ENCODE measurements at places on chromosomes 6 and 20.

DNA sequence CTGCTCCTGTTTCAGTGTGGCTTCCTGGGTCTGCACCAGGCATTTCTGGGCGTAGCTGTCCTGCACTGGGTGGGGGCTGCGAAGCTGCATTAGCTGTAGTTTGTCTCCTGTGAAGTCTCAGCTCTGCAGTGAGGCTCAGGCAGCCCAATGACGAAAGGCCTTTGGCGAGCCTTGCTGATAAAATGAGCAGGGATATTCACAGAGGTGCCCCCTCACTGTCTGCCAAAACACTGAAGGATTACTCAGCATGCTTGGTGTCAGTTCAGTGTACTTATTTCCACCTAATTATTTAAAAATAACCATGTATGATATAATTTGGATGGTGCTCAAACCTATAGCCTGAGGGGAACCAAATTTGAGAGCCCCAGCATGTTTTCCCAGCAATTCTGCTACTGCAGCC is 73.5 kb downstream of the ECT2L start:
- no peak for DNase-seq

- DNase-seq, result no peak
Observed at GRCh38 chr6:144215402-144215931, 65.2 kb downstream of the STX11 start.

- no peak for DNase-seq
Observed at GRCh38 chr6:106527979-106528378, 101.3 kb downstream of the RTN4IP1 start.

- no peak for DNase-seq
Observed at GRCh38 chr20:44495802-44496481, 20.3 kb downstream of the TTPAL start.

GRCh38 chr6:55778705-55779104 is 96.7 kb downstream of the BMP5 start:
- DNase-seq, result no peak

DNA sequence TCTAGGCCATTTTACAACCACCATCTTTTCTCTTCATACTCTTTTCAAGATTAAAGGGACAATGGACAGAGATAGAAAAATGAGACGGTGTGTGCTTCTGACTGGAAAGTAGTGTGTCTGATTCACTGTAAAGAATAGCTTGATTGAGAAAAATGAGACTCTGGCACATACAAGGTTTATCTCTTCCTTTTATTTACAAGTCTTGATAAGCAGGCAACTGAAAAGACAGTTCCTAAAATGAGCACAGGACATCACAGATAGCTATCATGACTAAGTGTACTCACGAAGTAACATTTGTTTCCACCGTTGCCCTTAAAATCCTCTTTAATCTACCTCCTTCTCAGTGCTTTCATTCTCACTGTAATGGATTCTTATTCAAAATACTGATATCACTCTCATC is 383.0 kb downstream of the TBC1D32 start:
- no peak for DNase-seq

- DNase-seq, result no peak
Observed at GRCh38 chr20:62475027-62475771, 596 bp downstream of the GATA5 start.

- DNase-seq, result no peak
Observed at GRCh38 chr6:25174678-25175077, 104.5 kb upstream of the CARMIL1 start.

DNA sequence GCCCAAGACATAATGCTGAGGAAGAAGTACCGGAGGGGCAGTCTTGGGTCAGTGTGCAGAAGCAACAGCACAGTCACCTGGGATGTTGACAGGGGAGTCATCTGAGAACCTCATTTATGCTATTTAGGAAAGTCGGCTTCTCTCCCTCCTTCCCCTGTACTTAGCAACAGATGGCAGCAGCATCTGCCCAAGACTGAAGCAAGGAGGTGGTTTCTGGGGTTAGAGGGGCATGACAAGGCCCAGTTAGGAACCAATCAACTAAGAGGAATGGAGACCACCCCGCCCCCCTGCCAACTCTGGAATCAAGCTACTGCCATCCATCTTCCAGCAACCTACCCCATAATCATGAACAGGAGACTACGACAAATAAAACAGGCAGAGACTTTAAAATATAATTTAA is 21.7 kb downstream of the RIPK1 start:
- DNase-seq, result no peak

GRCh38 chr20:19392344-19393130 is 180.1 kb downstream of the SLC24A3 start:
- DNase-seq, result no peak

GRCh38 chr6:28824793-28825731 is 98.7 kb downstream of the TRIM27 start:
- DNase-seq, result no peak

DNA sequence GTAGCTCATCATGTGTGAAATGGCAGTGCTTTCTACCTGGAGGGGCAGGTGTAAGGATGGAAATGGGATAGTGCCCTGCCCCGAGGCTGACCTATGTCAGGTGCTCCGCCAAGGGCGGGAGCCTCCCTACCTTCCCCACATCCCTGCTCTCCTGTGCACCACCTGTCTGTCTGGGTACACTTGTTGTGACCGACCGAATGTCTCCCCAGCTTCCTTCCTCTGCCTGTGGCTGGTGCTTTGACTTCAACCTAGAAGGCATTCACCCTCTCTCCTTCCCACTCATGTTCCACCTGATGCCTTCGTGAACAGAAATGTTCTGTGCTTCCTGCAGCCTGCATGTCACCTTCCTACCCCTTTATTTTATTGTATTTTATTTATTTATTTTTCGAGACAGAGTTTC is 114.8 kb downstream of the SCML4 start:
- no peak for DNase-seq

- DNase-seq, result no peak
Observed at GRCh38 chr6:105894556-105894955, 191.6 kb upstream of the PRDM1 start.

- no peak for DNase-seq
Observed at GRCh38 chr6:170098428-170099170, 192.3 kb downstream of the DLL1 start.

GRCh38 chr6:15079288-15079817 is 166.5 kb upstream of the JARID2 start:
- DNase-seq, result no peak

DNA sequence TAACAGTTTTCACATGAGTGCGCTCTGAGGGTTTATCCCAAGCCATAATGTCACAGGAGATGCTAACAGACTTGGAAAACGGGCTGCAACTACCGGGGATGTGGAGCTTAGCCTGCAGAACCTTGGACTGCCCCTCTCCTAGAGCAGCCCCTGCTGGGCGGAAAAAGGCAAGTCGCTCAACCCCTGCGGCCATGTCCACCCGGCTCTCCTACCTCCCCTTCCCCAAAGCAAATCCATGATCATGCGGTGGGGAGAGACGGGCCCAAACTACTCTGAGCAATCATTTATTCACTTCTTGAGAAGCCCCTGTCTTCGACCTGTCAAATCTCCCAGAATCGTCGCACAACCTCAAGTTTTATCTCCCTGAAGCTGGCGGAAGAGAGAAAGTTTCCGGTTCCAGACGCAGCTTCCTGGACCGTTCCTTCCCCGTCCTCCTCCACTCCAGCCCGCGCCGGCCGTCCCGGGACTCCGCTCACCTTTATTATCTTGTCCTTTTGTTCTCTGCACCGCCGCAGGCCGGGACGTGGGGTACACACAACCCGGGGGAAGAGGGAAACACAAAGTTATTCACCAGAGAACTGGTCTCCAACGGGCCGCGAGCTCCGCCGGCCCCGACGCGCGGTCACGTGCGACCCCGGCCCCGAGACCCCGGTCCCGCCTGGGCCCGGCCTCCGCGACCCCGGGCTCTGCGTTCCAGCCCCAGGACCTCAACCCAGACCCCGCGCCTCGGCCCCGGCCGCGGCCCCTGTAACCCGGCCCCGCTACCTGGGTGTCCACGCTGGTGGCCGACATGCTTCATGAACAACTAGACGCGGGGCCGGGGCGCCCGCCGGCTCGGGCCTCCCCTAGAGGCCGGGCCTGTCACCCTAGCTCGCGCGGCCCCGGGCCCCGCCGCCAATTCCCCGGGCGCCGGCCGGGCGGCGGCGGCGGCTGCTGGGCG is 560 bp downstream of the YTHDF1 start:
- DNase-seq, result no peak

- no peak for DNase-seq
Observed at GRCh38 chr6:166503167-166503744, 83.2 kb downstream of the RAMACL start.

DNA sequence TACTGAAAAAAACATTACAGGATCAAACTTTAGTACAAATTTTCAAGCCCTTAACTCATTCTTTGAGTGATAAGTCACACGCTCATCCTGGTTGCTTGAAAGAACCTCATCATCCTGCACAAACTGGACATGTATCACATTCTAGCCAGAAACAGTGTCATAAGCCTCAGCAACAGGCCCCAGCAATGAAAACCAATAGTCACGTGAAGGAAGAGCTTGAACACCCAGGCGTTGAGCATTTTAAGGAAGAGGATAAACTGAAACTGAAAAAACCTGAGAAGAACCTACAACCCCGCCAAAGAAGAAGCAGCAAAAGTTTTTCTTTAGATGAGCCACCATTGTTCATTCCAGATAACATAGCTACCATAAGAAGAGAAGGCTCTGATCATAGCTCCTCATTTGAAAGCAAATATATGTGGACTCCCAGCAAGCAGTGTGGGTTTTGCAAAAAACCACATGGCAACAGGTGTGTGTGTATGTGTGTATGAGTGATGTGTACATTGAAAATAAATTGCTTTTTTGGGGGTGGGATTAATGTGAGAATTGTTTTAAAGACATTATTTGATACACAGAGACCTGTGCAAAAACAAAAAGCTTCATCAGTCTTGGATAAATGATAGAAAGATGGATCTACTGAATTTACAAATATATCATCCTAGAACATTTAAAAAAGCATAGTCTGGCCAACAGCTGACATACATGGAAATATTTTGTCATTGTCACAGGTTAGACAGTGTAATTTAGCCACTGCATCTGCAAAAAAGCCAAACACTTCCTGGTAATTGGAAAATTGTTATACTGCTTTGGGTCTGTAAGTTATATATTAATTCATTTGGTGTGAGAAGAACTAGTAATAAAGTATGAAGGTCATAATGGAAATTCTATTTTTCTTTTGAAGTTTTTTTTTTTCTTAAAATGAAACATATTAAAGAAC is 50.1 kb downstream of the PHF3 start:
- DNase-seq, result no peak

DNA sequence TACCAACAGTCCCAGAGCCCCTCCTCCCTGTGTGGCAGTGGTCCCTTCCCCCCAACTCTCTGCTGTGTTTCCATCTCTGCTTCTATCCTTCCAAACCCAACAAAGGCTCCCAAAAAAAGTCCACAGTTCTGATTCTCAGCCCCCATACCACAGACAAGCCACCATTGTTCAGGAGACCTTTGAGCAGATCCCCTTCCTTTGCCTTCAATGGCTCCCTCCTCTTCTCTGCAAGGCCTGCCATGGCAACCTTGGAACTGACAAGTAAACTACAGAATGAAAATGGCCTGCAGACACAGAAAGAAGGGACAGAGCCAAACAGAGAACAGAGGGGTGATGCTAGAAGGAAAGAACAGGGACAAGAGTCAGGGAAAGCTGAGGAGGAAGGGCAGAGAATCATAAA is 23.2 kb downstream of the OR2H2 start:
- DNase-seq, result no peak

DNA sequence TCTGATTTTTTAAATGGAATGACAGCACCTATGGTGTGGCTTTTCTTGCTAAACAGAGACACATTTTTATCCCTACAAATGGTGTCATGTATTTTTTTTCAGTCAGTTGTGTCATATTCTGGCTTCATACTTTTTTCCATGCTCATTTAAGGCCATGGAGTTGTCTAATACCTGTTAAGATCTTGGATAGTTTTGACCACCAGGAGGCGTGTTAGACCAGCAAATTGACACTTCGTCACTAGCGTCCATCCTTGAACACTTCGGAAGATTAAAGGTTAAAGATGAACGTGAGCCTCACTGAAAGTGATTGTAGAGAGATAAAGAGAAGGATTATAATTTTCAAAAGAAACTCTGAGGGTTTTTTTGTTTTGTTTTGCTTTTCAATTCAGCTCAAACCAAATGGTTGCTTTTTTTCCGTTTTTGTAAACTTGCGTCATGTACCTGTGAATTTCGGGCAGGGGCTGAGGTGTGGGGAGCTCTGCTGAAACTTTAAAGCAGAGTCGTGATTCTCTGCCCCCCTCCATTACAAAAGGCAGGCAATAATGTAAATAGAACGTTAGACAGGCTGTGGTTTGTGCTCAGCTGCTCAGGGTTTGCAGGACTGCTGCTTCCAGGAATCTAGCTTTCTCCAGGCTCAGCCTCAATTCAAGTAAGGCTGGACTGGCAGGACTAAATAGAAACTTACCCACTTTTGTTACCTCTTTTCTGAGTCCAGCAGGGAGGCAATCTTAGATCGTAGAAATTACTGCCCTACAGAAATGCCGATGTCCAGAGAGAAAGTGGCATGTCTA is 245.1 kb downstream of the FOXA2 start:
- DNase-seq, result peak; percentile 18

- no peak for DNase-seq
Observed at GRCh38 chr20:13220904-13221297, at the start of gene ISM1. ISM1 (plus strand) TSS chr20:13221274; CDS start chr20:13221777, 503 bp downstream.

DNA sequence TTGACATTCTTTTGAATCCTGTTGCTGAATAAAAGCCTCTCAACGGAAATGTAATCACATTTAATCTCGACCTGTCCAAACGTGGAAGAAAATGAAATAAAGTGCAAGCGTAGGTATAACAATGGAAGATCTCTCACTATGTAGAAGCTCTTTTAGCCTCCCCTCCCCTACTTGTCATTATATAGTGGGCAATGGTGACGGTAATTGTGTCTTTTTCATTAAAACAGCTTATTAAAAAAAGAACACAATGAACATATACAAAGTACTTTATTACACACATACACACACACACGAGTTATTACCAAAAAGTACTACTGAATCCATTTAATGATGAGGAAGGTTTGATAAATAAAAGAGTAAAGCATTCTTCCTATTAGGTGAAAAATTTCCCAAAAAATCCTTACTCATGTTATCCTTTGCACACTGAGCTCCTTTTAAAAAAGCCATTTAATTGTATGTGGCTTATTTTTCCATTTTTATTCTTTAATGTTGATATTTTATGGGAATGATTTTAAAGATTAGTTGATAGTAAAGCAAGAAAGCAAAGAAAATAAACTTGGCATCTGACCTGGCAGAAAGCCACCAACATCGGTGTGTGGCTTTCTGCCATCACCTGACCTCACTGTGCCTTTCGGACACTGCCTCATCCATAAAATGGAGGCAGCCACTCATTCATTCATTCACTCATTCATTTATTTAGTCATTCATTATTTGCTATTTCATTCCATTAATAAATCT is 493 bp upstream of the SGK1 start:
- DNase-seq, result no peak

- no peak for DNase-seq
Observed at GRCh38 chr6:89655122-89655521, 16.6 kb upstream of the LYRM2 start.

Data from left renal pelvis (tissue), 4 donors.